ENCODE measurements at places on chromosomes 12 and 14.

GRCh38 chr14:33949411-33949893 is 1.4 kb downstream of the EGLN3 start:
- H3K27me3 ChIP-seq, result peaks cover 24% of the 10 kb centered on the region
- no peak overlapping the region for H3K27ac ChIP-seq
- H3K4me3 ChIP-seq, result peak overlapping the region; percentile 75
- no peak for DNase-seq
- no peaks in the 10 kb centered on the region for H3K36me3 ChIP-seq

GRCh38 chr14:54783660-54784015 is 119.0 kb downstream of the GCH1 start:
- no peak overlapping the region for H3K4me3 ChIP-seq
- DNase-seq, result no peak
- no peaks in the 10 kb centered on the region for H3K27me3 ChIP-seq
- no peaks in the 10 kb centered on the region for H3K4me1 ChIP-seq
- H3K27ac ChIP-seq, result no peak overlapping the region

GRCh38 chr12:28127455-28127854 is 62.8 kb upstream of the CCDC91 start:
- peak overlapping the region; percentile 99 for H3K27ac ChIP-seq
- peaks cover 70% of the 10 kb centered on the region for H3K4me1 ChIP-seq
- H3K27me3 ChIP-seq, result no peaks in the 10 kb centered on the region
- H3K4me3 ChIP-seq, result no peak overlapping the region
- H3K36me3 ChIP-seq, result no peaks in the 10 kb centered on the region

- H3K27me3 ChIP-seq, result no peaks in the 10 kb centered on the region
- H3K4me1 ChIP-seq, result peaks cover 21% of the 10 kb centered on the region
Measured at GRCh38 chr14:35374263-35374712, 30.3 kb downstream of the NFKBIA start.

DNA sequence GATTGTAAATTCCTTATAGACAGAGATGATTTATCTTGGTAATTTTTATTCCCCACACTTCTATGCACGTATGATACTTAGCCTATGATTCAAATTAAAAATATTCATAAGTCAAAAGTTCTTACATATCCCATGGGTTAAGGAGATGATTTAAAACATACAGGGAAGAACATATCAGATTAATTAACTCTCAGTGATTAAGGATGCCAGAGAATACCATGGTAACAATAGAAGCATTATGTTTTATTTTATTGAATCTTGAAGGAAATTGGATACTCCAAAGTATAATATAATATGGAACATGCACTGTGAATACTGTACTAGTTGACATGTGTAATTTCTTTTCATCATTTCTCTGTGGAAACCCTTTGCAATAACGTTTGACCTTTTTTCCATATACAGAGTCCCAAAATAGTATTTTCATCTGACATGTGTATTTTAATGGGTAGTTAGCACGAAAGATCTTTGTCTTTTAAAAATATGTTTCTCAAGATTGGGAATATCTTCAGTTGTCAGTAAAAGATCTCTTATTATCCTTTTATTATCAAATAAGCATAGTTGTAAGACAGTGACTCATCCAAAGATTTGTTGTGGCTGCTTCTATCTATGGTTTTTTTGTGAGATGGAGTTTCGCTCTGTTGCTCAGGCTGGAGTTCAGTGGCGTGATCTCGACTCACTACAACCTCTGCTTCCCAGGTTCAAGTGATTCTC is 166.7 kb downstream of the RAD51B start:
- no peaks in the 10 kb centered on the region for H3K36me3 ChIP-seq
- no peak overlapping the region for H3K4me3 ChIP-seq
- no peak for DNase-seq
- no peaks in the 10 kb centered on the region for H3K27me3 ChIP-seq
- peaks cover 11% of the 10 kb centered on the region for H3K4me1 ChIP-seq

All from keratinocyte (primary cell).